ENCODE measurements at places on chromosomes 7 and 10.

GRCh38 chr10:78038791-78039547 lies 5.3 kb downstream of the RPS24 start:
- no peak for DNase-seq

DNA sequence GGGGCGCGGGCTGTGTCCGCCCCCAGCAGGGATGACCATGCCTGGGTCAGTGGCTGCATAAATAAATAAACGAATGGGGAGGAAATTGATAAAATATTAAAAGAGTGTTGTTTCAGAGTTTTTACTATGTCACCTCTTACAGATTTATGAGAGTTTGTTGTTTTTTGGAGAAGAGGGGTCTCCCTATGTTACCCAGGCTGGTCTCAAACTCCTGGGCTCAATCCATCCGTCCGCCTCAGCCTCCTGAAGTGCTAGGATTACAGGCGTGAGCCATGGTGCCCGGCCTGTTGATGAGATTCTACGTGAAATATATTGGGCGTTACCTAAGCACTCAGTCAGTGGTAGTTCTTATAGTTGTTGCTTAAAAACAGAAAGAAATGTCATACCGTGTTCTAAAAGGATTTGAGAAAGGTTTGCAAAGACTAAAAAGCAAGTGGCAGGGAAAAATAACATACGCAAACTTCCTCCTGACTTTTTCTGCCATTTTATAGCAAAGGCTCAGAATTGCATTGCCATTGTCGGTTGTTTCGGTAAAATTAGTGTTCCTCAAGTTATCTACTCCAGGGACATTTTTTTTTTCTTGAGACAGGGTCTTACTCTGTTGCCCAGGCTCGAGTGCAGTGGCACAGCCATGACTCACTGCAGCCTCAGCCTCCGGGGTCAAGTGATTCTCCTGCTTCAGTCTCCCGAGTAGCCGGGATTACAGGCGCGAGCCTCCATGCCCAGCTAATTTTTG lies 39.5 kb upstream of the FOXK1 start:
- DNase-seq: no peak

- DNase-seq: no peak
These were observed 56.6 kb upstream of the TRUB1 start for GRCh38 chr10:114881417-114881816.

- DNase-seq: no peak
These were observed 33.0 kb upstream of the MICU1 start for GRCh38 chr10:72658696-72659400.

DNA sequence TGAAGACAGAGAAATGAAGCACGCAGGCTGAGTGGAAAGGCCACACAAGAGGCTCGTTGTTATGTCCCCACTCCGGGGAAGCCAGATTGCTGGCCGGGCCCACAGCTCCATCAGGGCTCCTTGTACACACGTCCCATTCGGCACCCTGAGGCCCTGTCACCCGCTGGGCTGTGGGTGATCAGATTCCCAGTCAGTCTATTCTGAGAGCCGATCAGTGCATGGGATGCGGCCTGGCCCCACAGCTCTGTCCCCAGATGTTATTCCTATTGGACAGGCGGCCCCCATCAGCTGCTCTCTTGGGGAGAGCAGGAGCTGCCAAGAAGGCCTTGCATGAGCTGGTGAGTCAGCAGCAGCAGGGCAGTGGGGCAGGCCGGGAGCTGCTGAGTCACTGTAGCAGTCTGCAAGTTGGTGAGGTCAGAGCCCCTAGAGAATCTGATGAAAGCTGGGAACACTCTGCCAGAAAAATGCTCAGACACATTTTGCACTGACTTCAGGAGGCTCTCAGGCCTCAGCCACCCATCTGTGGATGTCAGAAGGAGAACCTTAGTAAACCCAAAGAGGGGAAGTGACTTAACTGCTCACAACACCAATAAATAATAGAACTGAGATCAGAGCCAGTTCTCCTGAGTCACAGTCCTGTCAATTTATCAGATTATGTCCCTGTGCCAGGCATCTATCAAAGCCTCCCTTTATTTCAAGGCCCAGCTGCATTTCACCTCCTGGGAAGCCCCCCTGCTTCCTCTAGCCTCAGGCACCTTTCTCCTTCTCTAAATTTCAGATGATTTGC lies 9.4 kb upstream of the PSAP start:
- no peak for DNase-seq

DNA sequence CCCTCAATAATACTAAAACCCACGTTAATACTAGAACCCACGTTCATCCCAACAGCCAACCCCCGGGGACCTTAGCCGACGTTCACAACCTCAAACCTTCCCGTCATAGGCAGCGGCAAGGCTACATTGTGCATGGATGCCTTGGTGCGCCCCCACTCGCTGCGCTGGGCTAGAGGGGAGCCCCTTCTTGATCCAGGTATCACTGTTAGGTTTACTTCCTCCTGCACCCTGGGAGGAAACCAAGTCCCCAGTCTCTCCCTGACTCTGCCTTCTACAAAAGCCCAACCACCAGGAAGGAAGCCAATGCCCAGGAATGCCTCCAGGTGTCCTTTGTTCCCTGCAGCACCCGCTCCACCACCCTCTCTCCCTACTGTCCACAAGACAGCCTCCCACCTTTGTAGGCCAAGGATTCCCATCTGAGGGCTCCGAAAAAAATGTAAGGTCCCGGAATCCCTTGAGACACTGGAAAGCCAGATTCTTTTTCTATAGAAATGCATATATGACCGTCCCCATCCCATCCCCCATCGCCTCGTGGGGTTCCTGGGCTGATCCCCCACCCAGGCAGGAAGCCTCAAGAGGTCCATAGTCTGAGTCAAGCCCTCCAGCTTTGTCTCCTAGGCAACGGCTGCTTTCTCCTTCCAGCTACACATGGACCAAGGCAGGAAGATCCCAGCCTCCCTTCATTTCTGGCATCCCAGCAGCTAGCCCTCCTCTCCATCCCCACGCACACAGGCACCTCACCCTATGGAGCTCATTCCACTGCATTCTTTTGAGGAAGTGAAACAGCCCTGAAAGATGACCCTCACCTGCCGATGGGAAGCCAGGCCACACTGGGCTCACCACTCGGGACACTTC lies 25.2 kb downstream of the CTBP2 start:
- DNase-seq: no peak

DNA sequence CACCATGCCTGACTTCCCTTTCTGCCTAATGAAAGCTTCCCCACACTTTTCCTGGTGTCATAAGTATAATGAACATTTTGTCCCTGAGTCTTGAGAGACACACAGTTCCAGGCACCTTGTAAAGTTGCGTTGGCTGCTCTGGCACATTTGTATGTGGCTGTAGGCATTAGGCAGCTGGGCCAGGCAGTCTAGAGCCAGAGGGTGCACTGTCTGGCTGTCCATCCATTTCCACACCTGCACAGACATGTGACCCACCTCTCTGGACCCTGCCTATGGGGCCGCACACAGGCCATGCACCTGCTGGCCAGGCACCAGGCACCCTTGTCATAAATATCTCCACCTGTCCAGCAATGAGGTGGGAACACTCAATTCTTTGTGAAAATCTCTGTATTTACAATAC lies 54.7 kb upstream of the ANTXRL start:
- no peak for DNase-seq

DNA sequence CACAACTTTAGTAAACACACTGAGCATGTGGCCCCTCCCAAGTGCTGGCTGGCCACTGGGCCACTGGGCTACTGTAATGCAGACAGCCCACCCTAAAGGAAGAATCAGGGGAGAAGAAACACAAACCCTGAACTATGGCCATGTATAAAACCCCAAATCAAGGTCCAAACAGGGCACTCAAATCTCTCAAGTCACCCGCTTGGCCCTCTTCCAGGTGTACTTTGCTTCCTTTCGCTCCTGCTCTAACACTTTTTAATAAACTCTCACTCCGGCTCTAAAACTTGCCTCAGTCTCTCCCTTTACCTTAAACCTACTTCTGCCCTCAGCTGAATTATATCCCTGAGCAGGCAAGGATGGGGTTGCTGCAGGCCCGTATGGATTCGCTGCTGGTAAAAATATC lies 72.6 kb downstream of the TPK1 start:
- DNase-seq: no peak

- no peak for DNase-seq
These were observed 69.7 kb upstream of the EGR2 start for GRCh38 chr10:62885684-62886461.

DNA sequence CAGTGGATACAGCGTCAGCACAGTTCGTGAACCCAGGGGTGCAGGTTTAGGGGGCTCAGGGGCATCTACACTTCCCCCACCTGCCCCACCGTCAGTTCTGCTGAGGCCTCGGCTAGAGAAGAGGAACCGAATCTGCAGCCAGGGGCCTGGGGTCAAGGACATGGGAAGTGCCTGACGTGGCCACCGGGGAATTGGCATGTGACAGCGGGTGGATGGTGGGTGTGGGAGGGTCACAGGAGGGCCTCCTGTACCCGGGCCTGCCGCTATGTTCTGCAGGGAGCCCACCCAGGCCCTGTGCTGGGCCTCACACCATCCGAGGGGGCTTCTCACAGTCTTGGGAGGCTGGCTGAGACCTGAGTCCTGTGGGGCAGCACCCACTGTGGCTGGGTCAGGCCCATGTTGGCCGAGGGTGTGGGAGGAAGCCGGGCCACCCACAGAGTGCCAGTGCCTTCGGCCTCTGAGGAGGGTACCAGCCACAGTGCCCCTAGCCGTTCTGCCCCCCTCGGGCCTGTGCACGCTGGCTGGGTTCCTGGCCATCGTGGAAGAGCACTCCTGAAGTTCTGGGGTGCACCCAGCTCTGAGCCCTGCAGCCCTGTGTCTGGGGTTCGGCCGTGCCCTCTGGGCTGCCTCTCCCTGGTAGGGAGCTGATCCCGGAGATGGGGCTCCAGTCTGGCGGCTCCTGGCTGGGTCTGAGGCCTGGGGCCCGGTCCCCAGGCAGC lies 5.9 kb downstream of the TTYH3 start:
- DNase-seq: no peak

- DNase-seq: no peak
These were observed 45.9 kb upstream of the ATP6V0A4 start for GRCh38 chr7:138843632-138844580.

DNA sequence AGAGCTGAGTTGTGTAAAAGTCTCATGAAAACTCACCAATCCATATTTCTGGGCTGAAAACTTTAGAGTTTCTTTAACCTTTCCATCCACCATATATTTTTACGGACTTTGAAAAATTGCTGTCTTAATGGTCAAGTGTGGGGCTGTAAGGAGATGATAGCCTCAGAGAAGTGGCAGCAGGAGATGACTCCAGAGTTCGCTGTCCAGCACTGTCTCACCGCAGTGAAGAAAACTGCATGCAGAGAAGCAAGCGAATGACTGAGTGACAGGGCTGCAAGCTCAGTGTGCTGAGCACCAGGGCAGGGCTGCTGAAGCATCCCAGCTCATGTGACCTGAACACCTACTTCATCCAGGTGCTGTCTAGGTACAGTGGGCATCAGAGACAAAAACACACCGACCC lies 564.5 kb downstream of the ACTR3B start:
- DNase-seq: no peak

DNA sequence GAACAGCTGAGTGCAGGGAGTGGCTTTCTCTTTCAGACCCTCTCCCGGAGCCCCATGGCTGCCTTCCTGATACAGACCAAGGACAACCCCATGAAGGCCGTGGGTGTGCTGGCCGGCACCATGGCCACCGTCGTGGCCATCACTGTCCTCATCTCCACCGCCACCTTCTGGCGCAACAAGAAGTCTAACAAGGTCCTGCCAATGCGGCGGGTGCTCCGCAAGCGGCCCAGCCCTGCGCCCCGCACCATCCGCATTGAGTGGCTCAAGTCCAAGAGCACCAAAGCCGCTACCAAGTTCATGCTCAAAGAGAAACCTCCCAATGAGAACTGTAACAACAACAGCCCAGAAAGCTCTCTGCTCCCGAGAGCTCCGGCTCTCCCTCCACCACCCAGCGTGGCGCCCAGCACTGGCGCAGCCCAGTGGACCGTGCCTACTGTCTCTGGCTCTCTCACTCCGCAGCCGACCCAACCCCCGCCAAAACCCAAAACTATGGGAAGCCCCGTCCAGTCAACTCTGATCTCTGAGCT lies 11.2 kb downstream of the LRIT2 start:
- no peak for DNase-seq

- no peak for DNase-seq
These were observed 44.7 kb downstream of the KLF6 start for GRCh38 chr10:3740157-3740871.

DNA sequence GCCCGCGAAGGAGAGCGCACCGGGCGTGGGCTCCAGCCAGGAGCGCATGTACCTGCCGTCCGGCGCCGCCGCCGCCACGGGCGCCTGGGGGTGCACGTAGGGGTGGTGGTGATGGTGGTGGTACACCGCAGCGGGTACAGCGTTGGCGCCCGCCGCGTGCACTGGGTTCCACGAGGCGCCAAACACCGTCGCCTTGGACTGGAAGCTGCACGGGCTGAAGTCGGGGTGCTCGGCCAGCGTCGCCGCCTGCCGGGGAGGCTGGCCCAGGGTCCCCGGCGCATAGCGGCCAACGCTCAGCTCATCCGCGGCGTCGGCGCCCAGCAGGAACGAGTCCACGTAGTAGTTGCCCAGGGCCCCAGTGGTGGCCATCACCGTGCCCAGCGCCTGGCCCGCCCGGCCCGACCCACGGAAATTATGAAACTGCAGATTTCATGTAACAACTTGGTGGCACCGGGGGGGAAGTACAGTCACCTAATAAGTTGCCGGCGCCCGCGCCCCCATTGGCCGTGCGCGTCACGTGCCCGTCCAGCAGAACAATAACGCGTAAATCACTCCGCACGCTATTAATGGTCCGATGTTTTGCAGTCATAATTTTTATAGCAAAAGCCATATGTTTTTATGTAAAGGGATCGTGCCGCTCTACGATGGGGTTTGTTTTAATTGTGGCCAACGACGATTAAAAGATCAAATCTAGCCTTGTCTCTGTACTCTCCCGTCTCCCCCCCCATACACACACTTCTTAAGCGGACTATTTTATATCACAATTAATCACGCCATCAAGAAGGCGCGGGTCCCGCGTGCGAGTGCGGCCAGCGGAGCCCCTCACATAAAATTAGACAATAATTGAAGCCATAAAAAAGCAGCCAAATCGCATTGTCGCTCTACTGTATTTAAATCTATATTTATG lies at the start of gene HOXA9:
HOXA9 (minus strand) TSS at position 449 of the 907 bp plus-strand sequence; CDS start at position 369, 80 bp downstream.
- DNase-seq: no peak

DNA sequence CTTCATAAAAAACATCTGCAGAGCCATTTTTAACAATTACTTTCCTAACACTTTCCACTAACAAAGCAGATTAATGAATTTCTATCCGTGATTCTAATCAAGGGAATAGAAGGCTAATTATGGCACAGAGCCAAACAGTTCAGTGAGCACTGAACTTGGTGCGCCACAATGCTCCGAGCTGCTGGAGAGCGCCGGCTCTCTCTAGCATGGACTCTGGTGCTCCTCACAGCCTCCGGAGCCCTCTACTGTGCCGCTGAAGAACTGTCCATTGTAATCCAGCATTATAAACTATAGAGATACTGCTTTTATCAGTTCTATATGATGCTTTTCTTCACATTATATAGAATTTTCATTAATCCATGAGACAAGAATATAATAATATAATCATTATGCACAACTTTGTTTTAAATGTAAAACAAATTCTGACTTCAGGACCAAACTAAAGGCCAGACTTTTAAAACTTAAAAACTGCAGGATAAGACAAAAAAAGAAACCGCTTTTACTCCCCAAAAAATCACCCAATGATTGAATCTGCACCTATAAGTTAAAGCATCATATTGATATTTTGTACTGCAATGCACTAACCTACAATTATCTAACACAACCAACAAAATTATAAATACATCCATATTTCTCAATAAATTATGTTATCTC lies 123.6 kb downstream of the RNF32 start:
- no peak for DNase-seq
